Effector memory CD8-positive, alpha-beta T cell (primary cell): ENCODE measurements at places on chromosomes 2 and 18.

- DNase-seq, result no peak
Observed at GRCh38 chr18:2880473-2880872, 33.7 kb downstream of the EMILIN2 start.

GRCh38 chr2:150911766-150912280, 349.8 kb downstream of the RBM43 start:
- DNase-seq, result no peak

GRCh38 chr2:20451341-20451740, 4.5 kb downstream of the RHOB start:
- DNase-seq, result no peak

DNA sequence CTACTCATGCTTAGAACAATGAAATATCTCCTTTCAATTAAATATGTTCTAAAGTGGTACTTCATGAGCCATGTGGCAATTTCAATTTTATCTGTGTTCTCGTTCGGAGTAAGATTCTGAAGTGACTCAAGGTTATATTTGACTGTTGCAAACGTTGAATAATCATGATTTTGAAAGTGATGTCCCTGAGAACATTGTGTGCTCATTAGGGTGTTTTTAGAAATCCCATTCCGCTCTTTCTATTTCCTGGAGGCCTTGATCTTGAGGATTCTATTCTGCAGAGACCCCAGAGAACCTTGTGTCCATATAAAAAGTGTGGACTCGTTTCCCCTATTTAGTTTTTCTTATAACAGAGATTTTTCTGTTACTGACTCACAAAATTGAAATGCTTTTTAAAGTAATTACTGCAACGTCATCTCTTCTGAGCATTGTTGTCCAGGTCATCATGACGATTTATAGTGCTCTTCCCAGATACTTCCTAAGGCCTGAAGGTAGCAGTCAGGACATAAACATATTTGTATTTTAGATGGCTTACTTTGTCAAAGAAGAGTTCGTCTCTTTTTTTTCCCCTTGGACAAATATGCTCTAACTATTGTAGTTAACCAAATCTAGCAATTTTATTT, 27.2 kb downstream of the IL1R2 start:
- DNase-seq, result no peak

- DNase-seq, result no peak
Observed at GRCh38 chr2:118786746-118787145, 60.7 kb downstream of the EN1 start.

DNA sequence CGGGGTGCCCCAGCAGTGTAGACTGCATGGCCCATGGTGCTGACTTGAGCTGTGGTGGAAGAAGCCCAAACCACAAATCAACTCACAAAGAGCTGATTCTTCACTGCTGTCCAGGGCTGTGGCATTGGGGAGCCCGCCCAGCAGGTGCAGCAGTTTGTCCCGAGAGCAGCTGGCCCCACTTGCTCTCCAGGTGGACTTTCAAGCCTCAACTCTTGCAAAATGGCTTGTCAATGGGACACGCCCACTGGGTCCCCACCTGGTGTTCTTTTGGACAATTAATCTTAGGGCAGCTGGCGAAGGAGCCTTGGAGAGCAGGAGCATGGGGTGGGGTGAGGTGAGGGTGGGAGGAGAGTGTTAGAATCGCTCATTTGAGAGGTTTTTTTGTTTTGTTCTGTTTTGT, 117.9 kb downstream of the MYCN start:
- no peak for DNase-seq

DNA sequence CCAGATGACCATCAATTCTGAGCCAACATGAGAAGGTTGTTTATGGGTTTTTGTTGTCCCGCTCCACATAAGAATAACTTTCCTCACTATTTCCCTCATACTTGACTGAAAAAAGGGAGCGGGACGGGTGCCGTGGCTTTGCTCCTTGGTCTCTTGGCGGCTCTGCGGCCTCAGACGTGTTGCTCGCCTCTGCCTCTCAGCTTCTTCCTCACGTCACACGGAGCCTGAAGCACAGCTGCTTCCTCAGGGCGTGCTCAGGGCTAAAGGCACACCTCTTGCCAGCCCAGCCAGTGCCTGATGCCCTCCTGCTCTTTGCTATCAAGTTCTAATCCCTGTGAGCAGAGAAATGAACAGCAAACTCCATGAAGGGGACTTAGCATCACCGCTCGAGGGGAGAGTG, 17.9 kb upstream of the ID2 start:
- no peak for DNase-seq

GRCh38 chr2:172098287-172098649, 4.4 kb downstream of the DLX2 start:
- no peak for DNase-seq

DNA sequence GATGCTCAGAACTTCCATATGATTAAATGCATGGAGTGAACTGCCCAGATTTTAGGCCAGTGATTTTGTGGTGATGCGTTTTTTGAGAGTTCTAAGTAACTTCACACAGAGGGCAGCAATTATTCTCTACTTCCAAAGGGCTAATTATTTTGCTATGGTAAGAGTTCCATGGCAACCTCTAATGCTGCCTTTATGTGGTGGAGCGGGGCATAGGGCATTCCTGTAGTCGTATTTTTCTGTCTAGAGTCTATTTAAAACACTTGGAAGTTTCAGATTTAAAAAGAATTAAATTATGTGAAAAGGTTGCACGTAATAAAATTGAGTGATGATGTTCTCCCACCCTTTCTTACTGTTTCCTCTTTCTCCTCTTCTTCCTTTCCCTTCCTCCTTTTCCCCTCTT, 63.9 kb upstream of the EML6 start:
- DNase-seq, result no peak

- DNase-seq, result no peak
Observed at GRCh38 chr2:10777111-10777841, 35.3 kb downstream of the PDIA6 start.

GRCh38 chr2:73301636-73302035, 8.3 kb upstream of the EGR4 start:
- DNase-seq, result no peak

DNA sequence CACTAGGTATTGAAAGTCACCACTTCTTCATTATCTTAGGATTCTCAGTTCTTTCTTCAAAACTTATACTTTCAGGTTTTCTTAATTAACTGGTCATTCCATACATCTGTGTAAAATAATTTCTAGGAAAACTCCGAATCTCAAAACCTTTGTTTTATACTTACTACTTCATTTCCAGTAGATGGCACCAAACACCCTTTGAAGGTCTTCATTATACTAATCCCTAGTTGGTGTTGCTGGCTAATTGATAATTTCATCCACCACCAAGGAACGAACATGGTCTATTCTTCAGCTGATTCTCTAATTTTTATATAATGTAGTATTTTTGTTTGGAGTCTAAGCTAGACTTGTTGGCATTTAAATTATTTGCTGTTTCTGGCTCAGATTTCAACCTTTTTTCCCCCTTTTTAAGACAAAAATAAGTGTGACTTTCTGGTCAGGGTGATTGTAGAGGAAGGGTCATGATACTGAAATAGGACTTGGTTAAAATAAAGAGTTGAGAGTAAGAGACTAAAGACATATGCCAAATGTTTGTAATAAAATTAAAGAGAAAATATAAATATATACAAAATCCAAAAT, 2.8 kb upstream of the MXD1 start:
- DNase-seq, result peak; percentile 23

DNA sequence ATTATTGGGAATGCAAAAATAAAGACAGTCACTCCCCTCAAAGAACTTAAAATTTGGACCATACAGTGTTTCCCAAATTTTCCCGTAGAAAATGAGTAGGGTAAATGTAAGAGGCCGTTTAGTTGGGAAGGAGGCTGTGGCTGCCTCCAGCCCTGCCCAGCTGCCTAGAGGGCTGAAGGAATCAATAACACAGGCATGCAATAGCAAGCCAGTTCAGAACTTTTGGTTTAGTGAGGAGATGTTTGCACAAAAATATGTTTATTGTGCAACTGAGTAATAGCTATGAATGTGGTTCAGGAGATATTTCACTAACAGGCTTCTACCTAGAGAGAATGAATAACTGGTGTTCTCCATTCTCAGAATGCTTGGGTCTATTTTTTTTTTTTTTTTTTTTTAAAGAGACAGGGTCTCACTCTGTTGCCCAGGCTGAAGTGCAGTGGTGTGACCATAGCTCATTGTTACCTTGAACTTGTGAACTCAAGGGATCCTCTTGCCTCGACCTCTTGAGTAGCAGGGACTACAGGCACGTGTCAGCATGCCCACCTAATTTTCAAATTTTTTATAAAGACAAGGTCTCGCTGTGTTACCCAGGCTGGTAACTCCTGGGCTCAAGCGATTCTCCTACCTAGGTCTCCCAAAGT, 23.6 kb downstream of the UGP2 start:
- no peak for DNase-seq

- no peak for DNase-seq
Observed at GRCh38 chr2:219430633-219431615, 3.7 kb upstream of the SPEG start.

DNA sequence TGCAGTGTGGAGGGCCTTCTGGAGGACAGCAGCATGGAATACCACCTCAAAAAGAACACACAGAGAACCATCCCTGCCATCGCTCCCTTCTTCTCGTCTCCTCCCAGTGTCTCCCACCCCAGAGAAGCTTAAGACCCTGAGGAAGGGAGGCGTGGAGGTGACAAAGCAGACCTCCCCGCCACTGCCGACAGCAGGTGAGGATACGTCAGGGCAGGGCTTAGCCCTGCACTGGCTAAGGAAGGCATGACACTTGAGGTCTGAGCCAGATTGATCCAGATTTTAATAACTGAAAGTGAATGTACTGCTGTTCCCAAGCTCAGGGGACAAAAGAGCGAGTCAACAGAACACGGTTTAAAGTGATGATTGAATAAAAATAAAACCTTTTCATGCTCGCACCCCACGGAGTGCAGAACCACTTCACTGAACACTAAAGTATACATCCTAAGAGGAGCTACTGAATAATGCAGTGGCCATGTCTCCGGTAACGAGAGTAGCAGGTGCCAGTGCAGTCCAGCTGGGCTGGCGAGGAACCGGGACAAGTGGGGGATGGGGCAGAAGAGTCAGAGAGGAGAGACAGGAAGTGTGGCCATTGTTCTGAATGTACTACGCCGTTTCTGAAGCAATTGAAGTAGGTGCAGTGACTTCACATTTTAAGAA, 391.0 kb downstream of the CDH2 start:
- no peak for DNase-seq

DNA sequence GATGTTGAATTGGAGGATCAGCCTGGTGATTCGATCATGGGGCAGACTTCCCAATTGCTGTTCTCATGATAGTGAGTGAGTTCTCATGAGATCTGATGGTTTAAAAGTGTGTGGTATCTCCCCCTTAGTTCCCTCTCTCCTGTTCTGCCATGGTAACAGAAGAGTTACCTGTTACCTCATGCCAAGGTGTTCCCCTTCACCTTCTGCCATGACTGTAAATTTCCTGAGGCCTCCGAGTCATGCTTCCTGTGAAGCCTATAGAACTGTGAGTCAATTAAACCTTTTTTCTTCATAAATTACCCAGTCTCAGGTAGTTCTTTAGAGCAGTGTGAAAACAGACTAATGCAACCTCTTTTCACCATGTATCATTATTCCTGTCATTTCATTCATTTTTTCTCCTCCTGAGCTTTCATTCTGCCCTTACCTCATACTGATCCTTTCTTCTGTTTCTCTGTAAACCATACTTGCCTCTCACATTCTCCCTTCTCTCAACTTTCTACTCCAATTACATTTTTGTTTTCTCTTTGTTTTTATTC, 22.0 kb downstream of the STARD6 start:
- DNase-seq, result no peak

GRCh38 chr2:192148620-192149321, 46.0 kb downstream of the TMEFF2 start:
- no peak for DNase-seq

DNA sequence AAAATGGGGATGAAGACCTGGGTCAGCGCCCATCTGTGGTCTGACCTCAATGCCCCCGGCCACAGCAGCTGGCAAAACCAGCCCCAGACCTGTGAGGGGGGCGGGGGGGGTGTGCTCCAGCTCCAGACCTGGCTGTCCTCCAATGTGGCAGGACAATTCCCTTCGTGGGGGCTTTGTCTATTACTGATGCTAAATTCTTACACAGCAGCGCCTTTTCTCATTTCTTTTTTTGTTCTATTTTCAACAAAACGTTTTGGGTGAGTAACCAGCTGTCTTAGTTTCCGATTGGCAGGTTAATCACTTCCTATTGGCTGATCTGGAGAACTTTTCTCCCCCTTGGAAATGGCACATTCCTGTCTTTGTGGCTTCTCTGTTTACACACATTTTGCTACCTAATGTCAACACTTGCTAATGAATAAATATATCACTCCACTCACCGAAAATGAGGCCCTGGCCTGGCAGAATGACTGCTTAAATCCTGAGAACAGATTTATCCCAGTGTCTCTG, 4.4 kb downstream of the SMAD7 start:
- no peak for DNase-seq

DNA sequence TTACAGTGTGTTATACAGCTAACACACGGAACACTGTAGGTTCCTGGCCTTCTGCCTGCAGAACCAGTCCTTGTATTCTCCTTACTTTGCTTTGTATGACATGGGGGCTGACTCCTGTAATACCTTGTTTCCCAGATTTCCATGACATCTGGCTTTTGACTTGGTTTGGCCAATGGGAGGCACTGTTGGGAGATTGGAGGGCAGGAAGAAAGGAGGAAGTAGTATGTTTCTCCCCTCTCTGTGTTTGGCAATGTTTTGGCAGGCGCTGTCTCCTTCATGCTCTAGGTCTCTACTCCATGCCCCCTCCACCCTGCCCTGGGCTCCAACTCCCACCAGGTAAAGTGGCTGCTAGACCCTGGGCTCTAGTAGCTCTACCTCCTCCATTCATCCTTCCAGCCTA, 331.1 kb upstream of the SLC14A2 start:
- no peak for DNase-seq

DNA sequence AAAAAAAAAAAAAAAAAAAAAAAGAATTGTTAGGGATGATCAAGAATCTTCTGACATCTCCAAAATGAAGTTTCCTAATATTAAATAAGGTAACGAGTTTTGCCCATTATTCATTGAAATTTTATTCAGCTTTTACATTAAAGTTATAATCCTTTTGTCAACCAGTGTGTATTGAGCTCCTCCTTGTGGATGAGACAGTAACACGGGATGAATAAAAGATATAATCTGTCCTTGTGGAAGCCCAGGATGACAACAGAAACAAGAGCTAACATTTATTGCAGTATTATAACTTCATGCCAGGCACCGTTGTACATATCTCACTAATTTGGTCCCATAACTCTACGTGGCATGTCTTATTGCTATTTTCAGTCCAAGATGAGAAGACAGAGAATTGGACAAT, 33.4 kb upstream of the SERPINB7 start:
- DNase-seq, result no peak

DNA sequence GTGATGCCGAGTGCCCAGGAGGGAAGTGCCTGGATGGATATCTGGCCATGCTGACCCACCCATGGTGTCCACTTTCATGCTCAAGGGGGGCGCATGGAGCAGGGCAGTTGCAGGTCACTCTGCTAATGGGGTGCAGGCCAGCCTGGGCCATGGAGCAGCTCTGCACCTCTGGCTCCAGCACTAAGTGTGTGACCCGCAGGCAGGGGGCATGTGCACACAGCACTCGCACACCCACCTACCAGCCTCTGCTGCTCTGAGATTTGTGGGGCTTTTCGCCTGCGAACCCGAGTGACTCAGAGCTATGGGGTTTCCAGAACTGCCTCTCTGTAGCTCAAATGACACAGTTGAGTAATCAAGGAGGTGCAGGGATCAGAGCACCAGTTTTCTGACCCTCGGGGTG, 66.2 kb downstream of the CYP26B1 start:
- DNase-seq, result no peak

GRCh38 chr2:127508631-127509034, 17.7 kb downstream of the IWS1 start:
- DNase-seq, result no peak
